ENCODE measurements at places on chromosomes 7 and 10.

- DNase-seq: no peak
These were observed 65.6 kb upstream of the PCGF5 start for GRCh38 chr10:91154842-91155241.

- no peak for DNase-seq
These were observed 97.2 kb downstream of the GALNT17 start for GRCh38 chr7:71229148-71229547.

GRCh38 chr7:12783421-12784095, 96.1 kb downstream of the ARL4A start:
- DNase-seq: no peak

GRCh38 chr7:4100691-4101090, 581.4 kb upstream of the FOXK1 start:
- no peak for DNase-seq

- DNase-seq: no peak
These were observed 62.6 kb downstream of the COL13A1 start for GRCh38 chr10:69864321-69864720.

Measured in left renal cortex interstitium (tissue), 4 donors.